Central memory CD8-positive, alpha-beta T cell (primary cell): ENCODE measurements at places on chromosomes 16 and 17.

DNA sequence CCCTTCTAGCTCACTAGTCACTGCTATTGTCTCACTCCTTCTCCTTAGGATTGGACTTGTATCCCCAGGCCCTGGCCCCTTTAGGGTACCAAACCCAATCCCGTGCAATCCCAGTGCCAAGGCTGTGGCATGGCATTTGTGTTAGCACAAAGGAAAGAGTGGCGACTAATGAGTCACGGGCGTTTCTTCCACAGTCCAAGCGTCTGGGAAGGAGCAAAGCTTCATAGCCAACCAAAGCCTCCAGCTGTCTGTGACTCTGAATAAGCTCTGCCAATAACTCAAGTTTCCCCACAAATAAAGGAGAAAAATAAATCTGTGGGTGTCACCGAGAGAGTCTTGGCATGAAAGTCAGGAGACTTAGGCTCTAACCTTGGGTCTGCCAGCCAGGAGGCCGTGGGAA lies 54.6 kb upstream of the COX10 start:
- no peak for DNase-seq

DNA sequence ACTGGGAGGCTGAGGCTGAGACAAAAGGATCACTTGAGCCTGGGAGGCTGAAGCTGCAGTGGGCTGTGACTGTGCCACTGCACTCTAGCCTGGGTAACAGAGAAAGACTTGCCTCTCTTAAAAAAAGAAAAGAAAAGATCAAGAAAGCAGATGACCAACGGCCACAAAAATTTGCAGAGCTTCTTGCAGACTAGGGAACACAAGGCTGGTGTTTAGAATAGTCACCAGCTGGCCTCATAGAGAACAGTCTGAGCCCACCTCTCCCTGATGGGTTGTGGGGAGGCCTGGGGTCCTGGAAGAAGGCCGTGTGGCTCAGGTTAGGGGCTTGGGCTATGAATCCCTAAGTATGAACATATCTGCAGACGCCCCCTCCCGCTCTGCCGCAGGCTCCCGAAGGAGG lies 73.7 kb upstream of the MED9 start:
- no peak for DNase-seq

DNA sequence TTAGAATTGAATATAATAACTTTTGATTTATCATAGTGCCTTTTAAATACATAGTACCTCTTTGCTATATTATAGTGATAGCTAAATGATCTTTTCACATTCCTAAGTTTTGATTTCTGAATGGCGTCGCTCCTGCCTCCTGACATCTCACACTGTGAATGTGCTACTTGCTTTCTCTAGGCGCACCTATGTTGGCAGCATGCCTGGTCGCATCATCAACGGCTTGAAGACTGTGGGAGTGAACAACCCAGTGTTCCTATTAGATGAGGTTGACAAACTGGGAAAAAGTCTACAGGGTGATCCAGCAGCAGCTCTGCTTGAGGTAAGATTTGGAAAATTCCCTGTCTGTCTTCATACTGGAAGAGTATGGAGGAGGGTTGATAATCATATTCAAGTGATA lies 29.8 kb upstream of the ABCC11 start:
- no peak for DNase-seq

DNA sequence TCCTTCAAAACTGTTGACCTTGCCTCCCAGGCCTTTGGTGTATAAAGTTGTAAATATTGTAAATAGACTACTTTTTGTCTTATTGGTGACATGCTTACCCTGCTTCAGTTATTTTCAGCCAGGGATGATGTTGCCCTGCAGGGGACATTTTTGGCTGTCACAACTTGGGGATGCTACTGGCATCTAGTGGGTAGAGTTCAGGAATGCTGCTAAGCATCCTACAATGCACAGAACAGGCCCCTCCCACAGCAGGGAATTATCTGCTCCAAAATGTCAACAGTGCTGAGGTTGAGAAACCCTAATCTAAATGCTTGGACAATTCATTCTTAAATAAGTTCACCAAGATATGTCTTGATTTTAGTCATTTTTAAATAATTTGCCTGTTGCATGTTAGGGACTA lies 459.8 kb downstream of the PMP22 start:
- DNase-seq = no peak

- DNase-seq = no peak
Observed at GRCh38 chr17:62870030-62870541, 62.0 kb upstream of the MARCHF10 start.

- DNase-seq = no peak
Observed at GRCh38 chr16:6484935-6485334, 847.7 kb upstream of the RBFOX1 start.

DNA sequence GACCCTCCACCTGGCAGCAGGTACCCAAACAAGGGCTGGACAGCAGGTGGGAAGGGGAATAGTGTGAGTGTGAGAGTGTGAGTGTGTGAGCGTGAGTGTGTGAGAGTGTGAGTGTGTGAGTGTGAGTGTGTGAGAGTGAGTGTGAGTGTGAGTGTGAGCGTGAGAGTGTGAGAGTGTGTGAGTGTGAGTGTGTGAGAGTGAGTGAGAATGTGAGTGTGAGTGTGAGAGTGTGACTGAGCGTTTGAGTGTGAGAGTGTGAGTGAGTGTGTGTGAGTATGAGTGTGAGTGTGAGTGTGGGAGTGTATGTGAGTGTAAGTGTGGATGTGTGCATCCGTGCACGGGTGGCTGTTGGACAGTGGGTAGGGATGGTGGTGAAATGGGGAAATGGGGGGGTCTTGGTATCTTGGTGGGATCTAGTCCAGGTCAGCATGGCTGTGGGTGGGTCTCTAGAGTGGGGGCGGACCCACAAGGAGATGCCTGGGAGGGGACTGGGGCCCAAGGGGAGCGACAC lies 408 bp downstream of the ADGRG1 start:
- DNase-seq = no peak

GRCh38 chr17:33024688-33025486 lies 33.2 kb downstream of the SPACA3 start:
- DNase-seq = no peak

GRCh38 chr17:33076979-33077378 lies 85.3 kb downstream of the SPACA3 start:
- DNase-seq = no peak

DNA sequence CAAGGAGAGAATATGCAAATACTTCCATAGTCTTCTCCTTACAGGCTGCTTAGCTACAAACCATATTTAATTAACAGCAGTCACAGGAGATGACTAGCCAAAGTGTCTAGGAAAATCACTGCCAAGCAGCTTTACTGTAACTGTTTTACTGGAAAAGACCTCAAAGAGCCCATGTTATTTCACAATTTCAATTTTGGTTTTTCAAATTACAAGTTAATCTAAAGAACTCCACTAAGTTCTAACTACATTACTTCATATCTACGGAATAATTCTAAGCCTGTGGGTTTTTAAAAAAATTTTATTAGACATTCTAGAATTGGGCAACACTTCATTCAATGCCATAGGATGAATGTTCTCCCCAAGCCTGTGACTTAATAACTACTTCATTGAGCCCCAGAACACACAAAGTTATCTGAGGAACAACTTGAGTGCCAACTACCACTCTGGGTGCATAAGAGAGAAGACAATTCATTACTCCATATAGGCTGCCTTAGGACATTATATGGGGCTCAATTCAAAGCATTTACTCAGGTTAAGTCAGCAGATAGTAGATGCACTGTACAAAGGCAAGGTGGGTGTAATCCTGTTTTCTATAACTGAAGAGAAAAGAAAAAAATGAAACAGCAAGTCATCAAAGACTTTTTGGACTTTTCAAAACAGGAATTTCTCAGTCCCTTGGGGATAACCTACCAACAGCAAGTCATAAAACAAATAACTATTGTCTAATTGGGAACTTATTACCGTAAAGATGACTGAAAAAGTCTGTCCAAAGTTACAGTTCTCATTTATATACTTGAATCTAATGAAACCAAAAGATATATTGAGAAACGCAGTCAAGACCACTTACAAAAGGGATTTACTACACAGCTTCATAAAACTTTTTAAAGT lies 33.0 kb downstream of the STAT3 start:
- no peak for DNase-seq

- DNase-seq = no peak
Observed at GRCh38 chr16:58258326-58258725, 36.5 kb downstream of the PRSS54 start.

DNA sequence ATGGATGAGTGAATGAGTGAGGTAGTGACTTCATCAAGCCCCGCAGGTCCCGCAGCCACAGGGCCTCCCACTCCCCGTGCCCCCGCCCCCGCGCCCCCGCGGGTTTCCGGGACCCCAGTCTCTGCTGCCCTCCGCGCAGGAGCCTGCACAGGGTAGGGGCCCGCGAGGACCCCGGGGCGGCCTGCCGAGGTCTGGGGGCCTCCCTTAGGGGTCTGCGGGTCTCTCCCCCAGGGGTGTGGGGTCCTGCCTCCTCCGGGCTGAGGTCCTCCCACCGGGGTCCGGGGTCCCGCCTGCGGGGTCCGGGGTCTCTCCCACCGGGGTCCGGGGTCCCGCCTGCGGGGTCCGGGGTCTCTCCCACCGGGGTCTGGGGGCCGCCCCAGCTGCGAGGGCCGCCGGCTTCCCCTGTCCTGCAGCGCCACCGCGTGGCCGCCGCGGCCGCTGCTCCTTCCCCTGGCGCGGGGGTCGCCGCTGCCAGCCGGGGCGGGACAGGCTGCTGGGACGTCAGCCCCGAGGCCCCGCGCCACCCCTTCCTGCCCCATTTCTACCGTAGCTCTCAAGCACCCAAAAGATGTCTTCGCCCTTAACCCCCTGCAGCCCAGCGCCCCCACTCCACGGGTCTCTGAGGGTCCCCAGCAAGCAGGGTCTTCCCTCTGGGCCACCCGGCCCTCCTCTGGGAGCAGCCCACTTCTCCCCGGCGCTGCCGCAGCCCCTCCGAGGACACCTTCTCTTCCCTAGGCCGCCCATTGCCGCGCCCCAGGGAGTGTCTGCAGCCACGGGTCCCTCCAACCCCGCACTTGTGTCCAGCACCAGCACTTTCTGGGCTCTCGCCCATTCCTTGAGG lies 10.4 kb upstream of the CHMP6 start:
- DNase-seq = no peak

DNA sequence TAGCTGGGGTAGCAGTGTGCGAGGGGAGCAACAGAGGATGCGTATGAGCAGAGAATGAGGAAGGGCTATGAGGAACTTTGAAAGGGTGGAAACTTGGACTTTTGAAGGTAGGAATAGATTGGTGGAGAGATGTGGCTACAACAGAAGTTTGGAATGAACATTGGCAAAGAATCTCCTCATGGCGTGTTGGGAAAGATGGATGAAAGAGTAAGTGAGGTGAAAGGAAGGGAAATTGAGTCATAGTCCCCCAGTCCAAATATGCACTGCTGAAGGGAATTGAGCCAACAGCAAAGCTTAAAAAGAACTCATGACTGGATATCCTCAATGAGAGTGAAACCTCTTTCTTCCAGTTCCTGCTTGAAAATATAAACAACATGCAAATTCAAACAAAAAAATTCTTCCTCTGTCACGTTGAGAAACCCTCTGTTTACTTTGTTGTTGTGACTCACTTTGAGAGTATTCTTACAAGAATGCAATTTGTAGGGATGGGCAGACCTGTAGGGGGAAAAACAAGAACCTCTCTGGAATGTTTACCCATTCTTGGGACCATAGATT lies 313.2 kb upstream of the KCNJ16 start:
- no peak for DNase-seq

- no peak for DNase-seq
Observed at GRCh38 chr17:28983286-28984230, 22.3 kb downstream of the SEZ6 start.

DNA sequence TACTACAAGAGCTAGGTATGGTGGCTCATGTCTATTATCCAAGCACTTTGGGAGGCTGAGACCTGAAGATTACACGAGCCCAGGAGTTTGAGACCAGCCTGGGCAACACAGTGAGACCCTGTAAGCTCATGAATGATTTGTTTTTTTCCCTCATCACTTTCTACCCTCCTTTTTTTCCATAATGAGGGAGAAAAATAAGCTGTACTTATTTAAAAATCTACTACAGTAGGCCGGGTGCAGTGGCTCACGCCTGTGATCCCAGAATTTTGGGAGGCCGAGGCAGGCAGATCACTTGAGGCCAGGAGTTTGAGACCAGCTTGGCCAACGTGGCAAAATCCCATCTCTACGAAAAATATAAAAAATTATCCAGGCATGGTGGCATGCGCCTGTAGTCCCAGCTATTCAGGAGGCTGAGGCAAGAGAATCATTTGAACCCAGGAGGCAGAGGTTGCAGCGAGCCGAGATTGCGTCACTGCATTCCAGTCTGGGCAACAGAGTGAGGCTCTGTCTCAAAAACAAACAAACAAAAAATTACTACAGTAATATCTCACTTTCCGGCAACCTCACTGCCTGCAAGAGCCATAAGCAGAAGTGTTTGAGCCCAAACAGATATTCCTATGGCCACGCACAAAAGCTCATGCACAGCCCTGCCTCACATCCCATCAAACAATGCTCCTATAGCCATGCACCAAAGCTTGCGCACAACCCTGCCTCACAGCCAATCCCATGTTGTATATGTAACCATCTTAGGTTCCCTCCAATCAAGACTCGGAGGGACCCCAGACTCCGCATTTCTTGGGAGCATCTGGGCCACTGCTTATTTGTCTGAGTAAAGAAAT lies 37.4 kb downstream of the TK2 start:
- DNase-seq = no peak

DNA sequence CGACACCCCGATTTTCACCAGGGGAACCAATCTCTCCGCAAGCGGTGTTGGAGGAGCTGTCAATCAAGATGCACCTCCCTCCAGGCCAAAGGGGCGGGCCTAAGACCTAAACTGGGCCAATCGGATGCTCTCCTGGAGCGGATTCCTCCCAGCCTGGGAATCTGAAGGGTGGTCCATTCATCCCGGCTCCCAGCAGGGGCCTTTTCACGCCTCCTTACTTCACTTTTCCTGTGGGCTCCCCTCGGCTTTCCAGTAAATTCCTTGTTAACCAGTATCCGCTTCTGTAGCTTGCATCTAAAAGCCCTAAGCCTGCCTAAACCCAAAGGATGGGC lies 17.1 kb downstream of the C16orf74 start:
- no peak for DNase-seq

DNA sequence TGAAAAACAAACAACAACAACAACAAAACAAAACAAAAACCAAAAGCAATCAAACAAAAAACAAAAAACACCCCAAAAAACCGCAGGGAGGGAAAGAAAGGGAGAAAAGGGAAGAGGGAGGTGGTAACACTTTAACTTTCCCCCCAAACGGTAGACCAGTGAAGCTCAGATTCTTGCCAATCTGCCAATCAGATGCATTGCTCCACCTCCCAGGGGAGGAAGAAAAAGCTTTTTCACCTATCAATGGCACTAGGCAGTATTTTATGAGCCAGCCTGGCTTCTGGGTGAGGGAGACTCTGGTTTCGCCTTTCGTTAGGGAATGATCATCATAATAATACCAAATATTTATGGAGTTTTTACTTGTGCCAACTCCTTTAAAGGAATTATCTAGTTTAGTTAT lies 94.1 kb downstream of the GPR139 start:
- DNase-seq = no peak

- DNase-seq = no peak
Observed at GRCh38 chr17:48909783-48910182, 1.6 kb downstream of the UBE2Z start.

GRCh38 chr17:73297934-73298861 lies 13.6 kb downstream of the CDC42EP4 start:
- DNase-seq = no peak

- no peak for DNase-seq
Observed at GRCh38 chr17:42408061-42408460, 15.0 kb downstream of the CAVIN1 start.

GRCh38 chr17:81481815-81482505 lies 30.6 kb downstream of the ACTG1 start:
- no peak for DNase-seq
